Activated CD8-positive, alpha-beta T cell treated with anti-CD3 and anti-CD28 coated beads, Interleukin-2, amount 10 ng/mL, durations not matched to agents 7 days and 5 days (primary cell): ENCODE measurements at places on chromosomes 16 and 17.

DNA sequence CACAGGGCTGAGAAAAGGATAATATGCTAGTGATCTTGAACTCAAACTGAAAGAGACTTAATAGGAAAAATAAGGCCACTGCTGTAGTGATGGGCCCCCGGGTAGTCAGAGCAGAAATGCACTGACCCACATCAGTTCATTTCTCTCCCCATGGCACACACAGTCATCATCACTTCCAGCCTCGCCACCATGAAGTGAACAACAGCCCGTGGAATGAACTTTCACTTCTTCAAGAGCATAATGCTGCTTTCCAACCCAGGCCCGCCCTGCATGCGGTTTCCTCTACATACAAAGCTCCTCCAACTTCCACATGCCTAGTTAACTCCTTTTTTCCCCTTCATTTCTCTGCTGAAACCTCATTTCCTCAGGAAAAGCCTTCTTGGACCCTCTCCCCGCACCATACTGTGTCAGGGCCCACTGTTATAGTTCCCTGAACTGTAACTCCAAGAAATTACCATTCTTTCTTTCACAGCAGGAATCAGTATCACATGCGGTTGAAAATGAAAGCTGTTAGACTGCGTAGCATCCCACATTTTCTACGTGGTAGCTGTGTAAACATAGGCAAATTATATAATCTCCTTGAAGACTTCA, 65.8 kb upstream of the SMIM36 start:
- no peaks in the 10 kb centered on the region for H3K36me3 ChIP-seq
- no peak overlapping the region for H3K27ac ChIP-seq
- peaks cover 8% of the 10 kb centered on the region for H3K27me3 ChIP-seq
- no peak overlapping the region for H3K4me3 ChIP-seq
- H3K4me1 ChIP-seq: peaks cover 3% of the 10 kb centered on the region

DNA sequence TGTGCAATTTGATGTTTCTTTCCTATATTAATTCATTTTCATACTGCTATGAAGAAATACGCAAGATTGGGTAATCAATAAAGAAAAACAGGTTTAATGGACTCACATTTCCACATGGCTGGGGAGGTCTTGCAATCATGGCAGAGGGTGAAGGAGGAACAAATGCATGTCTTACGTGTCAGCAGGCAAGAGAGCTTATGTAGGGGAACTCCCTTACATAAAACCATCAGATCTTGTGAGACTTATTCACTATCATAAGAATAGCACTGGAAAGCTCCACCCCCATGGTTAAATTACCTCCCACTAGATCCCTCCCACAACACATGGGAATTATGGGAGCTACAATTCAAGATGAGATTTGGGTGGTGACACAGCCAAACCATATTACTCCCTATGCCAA, 418.9 kb upstream of the MAF start:
- no peak for DNase-seq
- no peak overlapping the region for H3K4me3 ChIP-seq
- H3K27me3 ChIP-seq: no peaks in the 10 kb centered on the region
- no peaks in the 10 kb centered on the region for H3K4me1 ChIP-seq
- H3K27ac ChIP-seq: no peak overlapping the region

DNA sequence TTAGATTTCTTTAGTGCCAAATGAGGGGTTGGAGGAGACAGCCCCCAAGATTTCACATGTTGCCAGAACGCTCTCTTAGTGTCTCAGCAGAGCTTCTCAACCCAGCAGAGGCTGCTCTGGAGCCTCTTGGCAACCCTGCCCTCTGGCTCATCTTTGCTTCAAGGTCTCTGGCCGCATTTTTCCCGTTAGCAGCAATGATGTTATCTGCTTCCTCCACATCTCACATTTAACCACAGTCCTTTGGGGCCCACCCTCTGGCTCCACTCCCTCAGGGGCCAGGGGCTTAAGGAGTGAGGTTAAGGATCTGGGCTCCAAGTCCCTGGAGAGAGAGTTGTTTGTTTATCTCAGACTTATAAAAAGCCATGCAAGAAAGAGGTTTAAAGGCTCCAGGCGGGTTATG, 3.3 kb upstream of the XYLT1 start:
- peaks cover 12% of the 10 kb centered on the region for H3K27me3 ChIP-seq
- DNase-seq: peak; percentile 38
- peaks cover 38% of the 10 kb centered on the region for H3K4me1 ChIP-seq
- peaks cover 9% of the 10 kb centered on the region for H3K36me3 ChIP-seq

- no peak for DNase-seq
- no peak overlapping the region for H3K27ac ChIP-seq
- no peaks in the 10 kb centered on the region for H3K36me3 ChIP-seq
- no peaks in the 10 kb centered on the region for H3K27me3 ChIP-seq
- no peak overlapping the region for H3K4me3 ChIP-seq
Observed at GRCh38 chr16:8217201-8217600, 373.1 kb downstream of the TMEM114 start.

GRCh38 chr17:49031965-49032928, 35.1 kb downstream of the IGF2BP1 start:
- H3K4me1 ChIP-seq: no peaks in the 10 kb centered on the region
- no peaks in the 10 kb centered on the region for H3K36me3 ChIP-seq
- DNase-seq: peak; percentile 64
- no peak overlapping the region for H3K4me3 ChIP-seq

DNA sequence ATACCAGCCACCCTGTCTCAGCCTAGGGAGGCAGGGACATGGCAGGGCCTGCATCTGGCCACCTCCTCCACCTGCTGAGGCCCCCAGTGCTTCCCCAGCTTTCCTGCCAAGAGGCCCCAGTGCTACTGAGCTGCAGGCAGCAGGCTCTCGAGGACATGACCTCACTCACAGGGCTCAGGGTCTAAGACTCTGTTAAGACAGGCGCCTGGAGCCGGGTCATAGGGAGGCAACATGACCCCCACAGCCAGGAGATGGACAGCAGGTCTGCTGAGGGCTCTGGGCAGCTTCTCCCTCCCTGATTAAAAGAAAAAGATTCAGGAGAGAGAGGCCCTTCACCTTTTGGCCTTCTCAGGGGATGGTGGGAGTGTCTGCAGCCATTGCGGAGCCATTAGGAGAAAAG, 23.2 kb upstream of the FASN start:
- H3K36me3 ChIP-seq: peaks cover 21% of the 10 kb centered on the region
- H3K4me1 ChIP-seq: peaks cover 56% of the 10 kb centered on the region
- no peak for DNase-seq
- H3K27ac ChIP-seq: peak overlapping the region; percentile 93

- H3K4me1 ChIP-seq: no peaks in the 10 kb centered on the region
- H3K27me3 ChIP-seq: peaks cover 8% of the 10 kb centered on the region
- H3K27ac ChIP-seq: no peak overlapping the region
- no peak for DNase-seq
Observed at GRCh38 chr16:86585821-86586611, 7.7 kb downstream of the FOXL1 start.

- no peaks in the 10 kb centered on the region for H3K36me3 ChIP-seq
- H3K4me3 ChIP-seq: no peak overlapping the region
- no peak for DNase-seq
- no peak overlapping the region for H3K27ac ChIP-seq
Observed at GRCh38 chr17:71535321-71535720, 585.5 kb upstream of the SOX9 start.

GRCh38 chr17:43465049-43465448, 18.7 kb upstream of the DHX8 start:
- H3K27ac ChIP-seq: no peak overlapping the region
- no peak for DNase-seq
- H3K27me3 ChIP-seq: peaks cover 13% of the 10 kb centered on the region
- H3K36me3 ChIP-seq: no peaks in the 10 kb centered on the region
- no peak overlapping the region for H3K4me3 ChIP-seq

DNA sequence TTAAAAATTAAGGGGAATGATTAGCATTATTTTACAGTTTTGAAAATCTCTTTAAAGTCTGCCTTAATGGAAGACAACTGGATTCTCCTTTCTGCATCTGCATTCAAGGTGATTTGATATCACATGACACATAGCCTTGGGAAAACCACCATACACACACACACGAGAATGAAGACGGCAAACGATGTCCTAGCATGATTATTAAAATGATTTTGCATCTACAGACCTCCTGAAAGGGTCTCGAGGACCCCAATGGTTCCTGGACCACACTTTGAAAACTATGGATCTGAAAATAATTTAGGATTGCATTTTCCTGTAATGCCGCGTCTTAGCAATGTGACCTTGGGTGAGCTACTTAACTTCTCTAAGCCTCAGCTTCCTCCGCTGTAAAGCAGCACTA, 11.8 kb upstream of the CHST4 start:
- no peak overlapping the region for H3K4me3 ChIP-seq
- no peak for DNase-seq
- no peak overlapping the region for H3K27ac ChIP-seq
- no peaks in the 10 kb centered on the region for H3K4me1 ChIP-seq
- H3K27me3 ChIP-seq: peaks cover 8% of the 10 kb centered on the region

DNA sequence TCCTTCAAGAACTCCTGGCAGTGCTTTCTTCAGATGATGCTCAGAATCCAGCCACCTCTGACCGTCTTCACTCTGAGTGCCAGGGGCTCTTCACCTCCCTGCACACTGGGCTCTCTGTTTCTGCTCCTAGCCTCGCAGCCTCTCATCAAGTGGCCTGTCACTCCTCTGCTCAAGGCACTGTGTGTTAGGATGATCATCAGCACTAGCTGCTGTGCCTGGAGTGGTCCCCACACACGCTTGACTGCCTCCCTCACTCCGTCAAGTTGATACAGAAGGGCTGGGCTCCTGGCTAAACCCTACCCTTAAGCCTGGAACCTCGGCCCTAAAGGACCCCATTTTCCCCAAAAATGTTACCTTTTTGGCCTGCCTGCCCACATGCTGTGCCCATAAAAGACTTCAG, 15.6 kb downstream of the KRT9 start:
- no peak for DNase-seq
- no peaks in the 10 kb centered on the region for H3K4me1 ChIP-seq
- H3K27me3 ChIP-seq: peaks cover 25% of the 10 kb centered on the region
- H3K36me3 ChIP-seq: no peaks in the 10 kb centered on the region
- no peak overlapping the region for H3K27ac ChIP-seq

DNA sequence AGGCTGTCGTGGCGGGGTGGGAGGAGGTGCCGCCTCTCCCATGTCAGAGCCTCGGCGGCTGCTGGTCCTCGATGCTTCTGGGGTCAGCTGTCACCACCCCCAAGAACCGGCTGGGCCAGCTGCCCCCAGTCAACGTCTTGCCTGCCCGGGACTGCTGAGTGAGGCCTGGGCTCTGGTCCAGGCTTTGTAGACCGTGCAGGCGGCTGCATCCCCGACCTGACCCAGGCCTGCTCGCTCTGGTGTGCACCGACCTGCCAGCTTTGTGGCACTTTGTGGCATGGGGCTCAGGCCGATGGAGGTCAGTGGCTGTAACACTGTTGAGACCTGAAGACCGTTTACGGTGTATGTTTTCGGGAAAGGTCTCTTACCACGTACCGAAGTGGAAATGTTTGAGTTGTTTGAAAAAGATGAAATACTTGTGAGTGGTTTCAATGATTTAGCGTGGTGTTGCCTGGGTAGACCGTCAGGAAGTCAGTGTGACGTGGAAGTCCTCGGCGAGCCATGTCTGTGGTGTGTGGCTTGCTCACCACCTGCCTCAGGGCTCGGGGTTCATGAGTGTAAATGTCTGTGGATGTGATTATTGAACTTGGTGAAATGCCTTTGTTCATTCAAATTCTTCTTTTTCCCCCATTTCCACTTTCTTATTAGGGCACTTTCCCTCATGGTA, 53.2 kb upstream of the ZNF750 start:
- H3K27me3 ChIP-seq: no peaks in the 10 kb centered on the region
- H3K36me3 ChIP-seq: peaks cover 51% of the 10 kb centered on the region
- H3K4me3 ChIP-seq: peak overlapping the region; percentile 50

GRCh38 chr17:45131616-45132319, 547 bp downstream of the PLCD3 start:
- peak overlapping the region; percentile 67 for H3K4me3 ChIP-seq

- no peak overlapping the region for H3K4me3 ChIP-seq
- H3K27ac ChIP-seq: no peak overlapping the region
- peaks cover 9% of the 10 kb centered on the region for H3K27me3 ChIP-seq
- no peaks in the 10 kb centered on the region for H3K36me3 ChIP-seq
- no peak for DNase-seq
Observed at GRCh38 chr17:56325313-56326000, 172.2 kb downstream of the ANKFN1 start.

DNA sequence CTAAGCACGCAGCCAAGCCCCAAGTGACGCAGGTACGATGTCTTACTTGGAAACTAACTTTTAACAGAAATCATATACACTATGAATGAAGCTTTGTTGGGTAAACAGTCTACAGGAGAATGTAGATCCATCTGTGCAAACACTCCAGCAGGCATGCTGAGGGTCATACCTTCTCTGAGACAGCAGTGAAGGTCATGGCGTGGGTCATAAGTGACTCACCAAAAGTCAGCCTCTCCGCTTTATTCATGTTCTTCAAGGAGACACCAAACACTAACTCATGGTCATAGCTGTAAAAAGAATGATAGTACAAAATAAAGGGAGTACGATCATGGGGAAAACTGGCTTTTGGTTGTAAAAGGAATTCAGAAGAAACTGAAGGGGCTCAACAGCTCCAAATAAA, 20.6 kb downstream of the BLMH start:
- peaks cover 57% of the 10 kb centered on the region for H3K36me3 ChIP-seq
- H3K4me3 ChIP-seq: no peak overlapping the region
- H3K27ac ChIP-seq: no peak overlapping the region

GRCh38 chr17:17711641-17712162, 30.4 kb downstream of the RAI1 start:
- peaks cover 25% of the 10 kb centered on the region for H3K4me1 ChIP-seq
- H3K36me3 ChIP-seq: no peaks in the 10 kb centered on the region
- DNase-seq: no peak
- no peak overlapping the region for H3K4me3 ChIP-seq
- H3K27me3 ChIP-seq: no peaks in the 10 kb centered on the region
- no peak overlapping the region for H3K27ac ChIP-seq

DNA sequence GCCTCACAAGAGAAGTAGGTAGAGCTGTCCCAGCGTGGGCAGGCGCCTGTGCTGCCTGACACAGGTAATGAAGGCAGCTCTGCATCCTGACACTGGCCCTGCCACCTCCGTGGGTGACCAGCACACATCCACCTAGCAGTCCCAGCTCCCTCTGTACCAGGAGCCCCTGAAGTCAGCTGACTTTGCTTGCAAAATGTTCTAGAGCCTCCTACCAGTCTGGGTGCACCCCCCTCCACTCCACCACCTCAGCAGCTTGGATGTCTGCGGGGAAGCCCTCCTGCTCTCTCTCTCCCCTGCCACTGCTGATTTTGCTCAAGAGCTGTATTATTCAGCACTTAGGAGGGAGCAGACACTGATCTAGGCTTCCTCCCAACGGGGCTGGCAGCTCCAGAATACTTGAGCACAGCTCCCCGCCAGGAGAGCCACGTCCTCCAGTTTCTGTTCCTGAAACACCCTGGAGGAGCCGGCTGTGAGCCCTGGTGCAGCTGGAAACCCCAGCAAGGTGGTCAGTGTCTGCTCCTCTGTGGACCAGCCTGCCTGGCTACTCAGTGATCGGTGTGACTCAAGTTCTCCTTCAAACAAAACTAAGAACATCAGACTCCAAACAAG, 1.0 kb downstream of the RNF166 start:
- H3K4me1 ChIP-seq: peaks cover 48% of the 10 kb centered on the region
- H3K36me3 ChIP-seq: peaks cover 34% of the 10 kb centered on the region
- H3K27ac ChIP-seq: peak overlapping the region; percentile 100
- H3K4me3 ChIP-seq: peak overlapping the region; percentile 99

- no peaks in the 10 kb centered on the region for H3K27me3 ChIP-seq
- H3K36me3 ChIP-seq: peaks cover 13% of the 10 kb centered on the region
- H3K27ac ChIP-seq: no peak overlapping the region
Observed at GRCh38 chr17:17951524-17951923, 20.7 kb downstream of the TOM1L2 start.

- DNase-seq: no peak
- no peaks in the 10 kb centered on the region for H3K27me3 ChIP-seq
- H3K36me3 ChIP-seq: peaks cover 77% of the 10 kb centered on the region
- no peak overlapping the region for H3K4me3 ChIP-seq
- peak overlapping the region; percentile 82 for H3K27ac ChIP-seq
- peaks cover 54% of the 10 kb centered on the region for H3K4me1 ChIP-seq
Observed at GRCh38 chr17:63833026-63833740, 5.7 kb upstream of the FTSJ3 start.

- DNase-seq: no peak
- H3K27me3 ChIP-seq: no peaks in the 10 kb centered on the region
- H3K4me1 ChIP-seq: no peaks in the 10 kb centered on the region
Observed at GRCh38 chr16:87993901-87994300, 42.7 kb downstream of the BANP start.
